Transverse colon (tissue), 4 donors: ENCODE measurements at places on chromosomes 12 and 14. TPM values are rescaled to one million over a fixed set of nuclear protein-coding genes. Genes with fewer than 3 reads are reported as not detected.

DNA sequence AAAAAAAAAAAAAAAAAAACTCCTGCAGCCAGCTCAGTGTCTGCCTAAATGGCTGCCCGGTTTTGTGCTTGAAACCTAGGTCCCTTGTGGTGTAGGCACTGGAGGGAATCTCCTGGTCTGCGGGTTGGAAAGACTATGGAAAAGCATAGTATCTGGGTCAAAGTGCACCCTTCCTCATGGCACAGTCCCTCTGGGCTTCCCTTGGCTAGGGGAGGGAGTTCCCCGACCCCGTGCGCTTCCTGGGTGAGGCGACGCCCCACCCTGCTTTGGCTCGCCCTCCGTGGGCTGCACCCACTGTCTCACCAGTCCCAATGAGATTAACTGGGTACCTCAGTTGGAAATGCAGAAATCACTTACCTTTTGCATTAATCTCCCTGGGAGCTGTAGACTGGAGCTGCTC lies 14.3 kb downstream of the PTCSC3 start:
- no peaks in the 10 kb centered on the region for H3K36me3 ChIP-seq
- no peaks in the 10 kb centered on the region for H3K4me1 ChIP-seq
- DNase-seq = peak; percentile 11
- no peak overlapping the region for H3K27ac ChIP-seq

Gene LLPH
- total RNA-seq = 3.5 TPM

- no peak overlapping the region for H3K27ac ChIP-seq
- H3K4me1 ChIP-seq = no peaks in the 10 kb centered on the region
- H3K27me3 ChIP-seq = no peaks in the 10 kb centered on the region
Measured at GRCh38 chr12:30763053-30763452, 8.3 kb upstream of the CAPRIN2 start.

GRCh38 chr12:25323581-25323982 lies 72.9 kb upstream of the KRAS start:
- H3K36me3 ChIP-seq = no peaks in the 10 kb centered on the region
- no peak for DNase-seq
- no peaks in the 10 kb centered on the region for H3K4me1 ChIP-seq
- H3K4me3 ChIP-seq = no peak overlapping the region

DNA sequence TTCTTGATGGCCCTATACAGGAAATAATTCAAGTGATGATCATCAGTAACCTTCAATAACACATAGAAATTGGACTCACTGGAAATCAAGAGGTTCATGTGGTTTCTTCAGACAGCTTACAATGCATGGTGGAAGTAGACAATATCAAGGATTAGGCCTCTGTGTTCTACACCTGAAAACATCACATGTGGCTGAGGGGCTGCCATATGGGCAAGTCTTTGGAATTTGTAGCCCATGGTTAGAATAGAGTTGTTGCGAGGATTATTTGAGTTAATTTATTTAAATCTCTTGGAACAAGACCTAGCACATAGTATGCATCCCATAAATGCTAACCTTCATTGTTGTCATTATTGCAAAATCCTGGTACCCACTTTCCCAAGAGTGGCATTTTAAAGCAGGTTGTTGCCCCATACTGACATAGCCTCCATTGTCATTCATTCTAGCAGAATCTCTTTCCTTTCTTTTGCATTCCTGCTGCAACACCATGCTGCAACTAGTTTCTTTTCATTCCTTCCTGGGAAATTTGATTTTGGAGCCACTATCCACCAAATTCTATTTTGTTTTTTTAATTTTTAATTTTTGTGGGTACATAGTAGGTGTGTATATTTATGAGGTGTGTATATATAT lies 352.7 kb upstream of the NAV3 start:
- no peaks in the 10 kb centered on the region for H3K27me3 ChIP-seq
- no peak overlapping the region for H3K4me3 ChIP-seq
- H3K4me1 ChIP-seq = no peaks in the 10 kb centered on the region
- no peak for DNase-seq

DNA sequence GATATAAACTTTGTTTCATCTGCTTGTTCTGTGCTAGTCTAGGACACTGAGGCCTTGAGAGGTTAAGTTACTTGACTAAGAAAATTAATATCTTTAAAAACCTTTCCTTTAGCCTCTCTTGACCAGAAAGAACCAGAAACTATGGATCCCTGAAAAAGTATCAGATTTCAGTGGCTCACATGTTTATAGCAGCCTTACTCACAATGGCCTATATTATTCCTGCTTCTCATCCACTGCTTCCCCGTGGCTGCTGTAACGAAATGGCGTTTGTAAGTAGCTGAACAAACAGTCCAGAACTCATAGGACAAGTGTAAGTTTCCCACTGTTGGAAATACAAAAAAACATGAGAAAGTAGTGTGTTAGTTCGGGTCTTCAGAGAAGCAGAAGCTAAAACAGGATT lies 3.2 kb upstream of the PYGL start:
- H3K27me3 ChIP-seq = no peaks in the 10 kb centered on the region
- no peaks in the 10 kb centered on the region for H3K36me3 ChIP-seq
- peaks cover 6% of the 10 kb centered on the region for H3K4me1 ChIP-seq
- no peak overlapping the region for H3K27ac ChIP-seq

GRCh38 chr12:76586764-76587395 lies 27.3 kb upstream of the OSBPL8 start:
- no peaks in the 10 kb centered on the region for H3K4me1 ChIP-seq
- no peaks in the 10 kb centered on the region for H3K36me3 ChIP-seq
- no peak overlapping the region for H3K4me3 ChIP-seq

DNA sequence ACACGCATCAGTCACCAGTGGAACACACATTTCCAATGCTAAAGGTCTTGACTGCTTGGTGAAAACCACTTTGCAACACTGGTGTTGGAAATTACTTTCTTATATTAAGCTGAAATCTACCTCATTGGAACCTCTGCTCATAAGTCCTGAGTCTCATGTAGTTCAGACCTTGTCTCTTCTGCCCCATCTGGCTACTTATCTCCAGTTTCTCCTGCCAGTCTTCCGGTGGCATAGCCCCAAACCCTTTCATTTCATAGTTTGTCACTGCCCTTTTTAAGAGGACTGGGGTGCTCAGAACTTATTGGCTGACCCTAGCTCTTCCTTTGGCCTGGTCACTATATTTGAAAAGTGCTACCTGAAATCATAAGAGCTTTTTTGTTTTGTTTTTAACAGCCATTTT lies 43.7 kb downstream of the HELB start:
- no peak overlapping the region for H3K27ac ChIP-seq
- DNase-seq = no peak
- H3K4me3 ChIP-seq = no peak overlapping the region
- peaks cover 12% of the 10 kb centered on the region for H3K36me3 ChIP-seq
- no peaks in the 10 kb centered on the region for H3K27me3 ChIP-seq

Gene RNFT2
- 0.68 TPM for total RNA-seq

GRCh38 chr12:114902665-114903064 lies 218.7 kb upstream of the TBX3 start:
- no peak for DNase-seq
- H3K27ac ChIP-seq = no peak overlapping the region
- H3K4me1 ChIP-seq = no peaks in the 10 kb centered on the region
- no peaks in the 10 kb centered on the region for H3K36me3 ChIP-seq

Gene TMEM229B
- 7.0 TPM for total RNA-seq

DNA sequence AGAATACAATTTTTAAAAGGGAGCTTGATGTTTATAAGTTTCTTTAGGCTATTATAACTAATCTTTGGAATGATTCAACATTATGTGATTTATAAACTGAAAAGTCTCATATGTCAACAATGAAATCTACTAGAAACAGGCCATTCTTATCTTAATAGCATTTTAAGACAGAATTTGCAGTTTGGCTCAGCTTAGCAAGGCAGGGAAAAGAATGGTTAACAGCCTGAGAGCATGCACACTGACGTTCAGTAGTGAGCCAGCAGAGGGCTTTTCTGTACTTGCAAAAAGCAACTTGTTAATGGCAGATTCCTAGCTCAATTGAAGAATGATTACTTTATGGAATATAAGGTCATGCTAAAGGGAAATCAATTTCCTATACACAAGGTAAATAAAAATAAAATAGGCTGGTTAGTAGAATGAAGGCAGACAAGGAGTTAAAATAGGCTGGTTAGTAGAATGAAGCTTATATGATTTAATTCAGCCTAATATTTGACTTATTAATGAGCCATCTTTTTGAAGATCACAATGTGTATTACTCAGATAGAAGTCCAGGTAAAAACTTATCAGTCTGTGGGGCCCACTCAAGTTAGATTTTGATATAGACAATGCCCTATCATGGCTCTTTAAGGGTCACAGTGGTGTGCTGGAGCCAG lies 95.9 kb downstream of the OTOGL start:
- no peak overlapping the region for H3K27ac ChIP-seq
- H3K27me3 ChIP-seq = no peaks in the 10 kb centered on the region
- no peak for DNase-seq
- H3K36me3 ChIP-seq = no peaks in the 10 kb centered on the region
- H3K4me1 ChIP-seq = no peaks in the 10 kb centered on the region
- no peak overlapping the region for H3K4me3 ChIP-seq

- no peak for DNase-seq
- no peaks in the 10 kb centered on the region for H3K36me3 ChIP-seq
- no peak overlapping the region for H3K4me3 ChIP-seq
Measured at GRCh38 chr14:52080808-52081755, 12.2 kb upstream of the NID2 start.

- no peak overlapping the region for H3K4me3 ChIP-seq
- no peak overlapping the region for H3K27ac ChIP-seq
- no peaks in the 10 kb centered on the region for H3K36me3 ChIP-seq
- no peak for DNase-seq
- H3K27me3 ChIP-seq = no peaks in the 10 kb centered on the region
Measured at GRCh38 chr12:13948621-13949020, 32.8 kb downstream of the GRIN2B start.

DNA sequence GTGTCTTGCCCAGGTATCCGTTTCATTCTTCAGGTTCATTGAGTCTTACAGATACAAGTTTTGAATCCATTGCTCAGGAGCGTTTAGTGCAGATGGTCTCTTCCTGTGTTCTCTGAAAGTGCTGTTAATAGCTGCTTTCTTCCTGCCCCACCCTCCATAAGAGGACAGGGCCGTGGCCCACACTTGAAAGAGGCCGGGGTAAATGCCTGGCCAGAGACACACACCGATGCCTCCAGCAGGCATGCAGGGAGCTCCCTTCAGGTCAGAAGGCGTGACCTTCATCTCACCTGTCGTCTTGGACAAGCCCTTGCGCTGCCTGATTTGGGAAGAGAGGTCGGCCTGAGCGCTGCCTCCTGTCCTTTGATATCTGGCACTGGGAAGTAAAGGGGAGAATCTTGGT lies 11.6 kb downstream of the PRKAB1 start:
- no peaks in the 10 kb centered on the region for H3K27me3 ChIP-seq
- peak; percentile 56 for DNase-seq
- H3K4me1 ChIP-seq = peaks cover 16% of the 10 kb centered on the region
- H3K4me3 ChIP-seq = no peak overlapping the region

DNA sequence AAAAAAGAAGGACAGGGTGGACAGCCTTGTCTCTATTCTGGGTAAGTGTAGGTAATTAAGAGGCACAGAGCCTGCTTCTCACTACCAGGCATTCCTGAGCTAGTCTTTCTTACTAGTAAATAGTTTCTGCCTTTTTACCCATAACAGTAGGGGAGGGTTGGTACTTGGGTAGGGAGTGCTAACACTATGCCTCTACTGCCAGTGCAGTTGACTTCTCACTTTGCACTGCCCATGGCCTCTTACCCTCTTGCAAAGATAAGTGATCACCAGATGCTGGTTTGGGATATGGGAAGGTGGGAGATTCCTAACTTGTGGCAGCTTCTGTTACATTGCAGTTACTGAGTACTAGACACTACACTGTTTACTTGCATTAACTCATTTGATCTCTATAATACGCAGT lies 11.6 kb downstream of the AHSA1 start:
- peak overlapping the region; percentile 46 for H3K27ac ChIP-seq
- no peak overlapping the region for H3K4me3 ChIP-seq
- no peak for DNase-seq
- H3K27me3 ChIP-seq = no peaks in the 10 kb centered on the region
- H3K36me3 ChIP-seq = no peaks in the 10 kb centered on the region

DNA sequence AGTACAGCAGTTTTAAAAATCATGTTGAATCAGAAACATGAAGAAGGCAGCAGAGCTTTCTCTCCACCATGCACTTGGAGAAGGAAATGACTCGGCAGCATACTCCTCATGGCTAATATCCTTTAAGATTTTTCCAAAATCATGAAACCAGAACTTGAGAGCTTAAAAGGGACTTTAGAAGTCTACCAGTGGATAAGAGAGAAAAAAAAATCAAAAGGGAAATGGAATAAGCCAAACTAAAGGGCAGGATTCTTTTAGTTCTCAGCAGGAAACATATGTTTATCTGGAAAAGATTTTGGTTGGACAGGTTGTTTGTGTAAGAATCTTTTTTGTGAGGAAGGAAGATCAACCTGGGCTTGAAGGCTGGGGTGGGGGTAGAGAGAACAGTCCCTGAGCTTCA lies 111.8 kb downstream of the PRKCH start:
- H3K27me3 ChIP-seq = no peaks in the 10 kb centered on the region
- no peaks in the 10 kb centered on the region for H3K36me3 ChIP-seq
- no peaks in the 10 kb centered on the region for H3K4me1 ChIP-seq
- H3K4me3 ChIP-seq = no peak overlapping the region
- no peak for DNase-seq

GRCh38 chr12:125023065-125023464 lies 29.6 kb downstream of the BRI3BP start:
- no peaks in the 10 kb centered on the region for H3K36me3 ChIP-seq
- H3K4me3 ChIP-seq = no peak overlapping the region
- H3K27ac ChIP-seq = no peak overlapping the region
- no peaks in the 10 kb centered on the region for H3K4me1 ChIP-seq

- DNase-seq = no peak
- H3K36me3 ChIP-seq = no peaks in the 10 kb centered on the region
- H3K27ac ChIP-seq = no peak overlapping the region
- peak overlapping the region; percentile 41 for H3K4me3 ChIP-seq
- H3K27me3 ChIP-seq = peaks cover 72% of the 10 kb centered on the region
Measured at GRCh38 chr12:131828671-131829355, 620 bp downstream of the MMP17 start.

GRCh38 chr14:54823757-54824549 lies 78.7 kb downstream of the GCH1 start:
- H3K36me3 ChIP-seq = no peaks in the 10 kb centered on the region
- no peak for DNase-seq
- no peaks in the 10 kb centered on the region for H3K27me3 ChIP-seq
- no peaks in the 10 kb centered on the region for H3K4me1 ChIP-seq
- no peak overlapping the region for H3K27ac ChIP-seq
- no peak overlapping the region for H3K4me3 ChIP-seq

DNA sequence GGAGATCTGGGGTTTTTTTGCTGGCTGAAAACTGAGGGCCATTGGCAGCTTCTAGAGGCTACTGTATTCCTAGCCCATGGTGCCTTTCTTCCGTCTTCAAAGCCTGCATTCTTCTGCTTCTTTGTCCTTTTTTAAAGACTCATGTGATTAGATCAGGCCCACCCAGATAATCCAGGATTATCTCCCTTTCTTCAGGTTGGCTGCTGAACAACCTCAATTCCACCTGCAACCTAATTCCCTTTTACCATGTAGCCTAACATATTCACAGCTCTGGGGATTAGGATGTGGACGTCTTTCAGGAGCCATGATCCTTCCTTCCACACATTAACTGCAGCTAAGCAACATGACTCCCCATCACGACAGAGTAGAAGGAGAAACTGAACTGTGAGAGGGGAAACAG lies 985.5 kb downstream of the DIO2 start:
- no peak overlapping the region for H3K4me3 ChIP-seq
- no peak overlapping the region for H3K27ac ChIP-seq
- no peaks in the 10 kb centered on the region for H3K27me3 ChIP-seq
- DNase-seq = no peak

GRCh38 chr12:31887109-31887811 lies 72.0 kb upstream of the RESF1 start:
- no peak overlapping the region for H3K27ac ChIP-seq
- no peaks in the 10 kb centered on the region for H3K36me3 ChIP-seq
- no peaks in the 10 kb centered on the region for H3K27me3 ChIP-seq
- H3K4me1 ChIP-seq = no peaks in the 10 kb centered on the region
- DNase-seq = no peak
